ENCODE measurements at places on chromosomes 1 and 21. TPM values are rescaled to one million over a fixed set of nuclear protein-coding genes. Genes with fewer than 3 reads are reported as not detected.
A peak's percentile ranks its signal among the peaks of the same experiment; 100 is the strongest.

GRCh38 chr1:246265481-246265880, 241.6 kb downstream of the SMYD3 start:
- DNase-seq = no peak

- peak; percentile 95 for DNase-seq
Observed at GRCh38 chr1:119732465-119733168, 20.9 kb downstream of the PHGDH start.

DNA sequence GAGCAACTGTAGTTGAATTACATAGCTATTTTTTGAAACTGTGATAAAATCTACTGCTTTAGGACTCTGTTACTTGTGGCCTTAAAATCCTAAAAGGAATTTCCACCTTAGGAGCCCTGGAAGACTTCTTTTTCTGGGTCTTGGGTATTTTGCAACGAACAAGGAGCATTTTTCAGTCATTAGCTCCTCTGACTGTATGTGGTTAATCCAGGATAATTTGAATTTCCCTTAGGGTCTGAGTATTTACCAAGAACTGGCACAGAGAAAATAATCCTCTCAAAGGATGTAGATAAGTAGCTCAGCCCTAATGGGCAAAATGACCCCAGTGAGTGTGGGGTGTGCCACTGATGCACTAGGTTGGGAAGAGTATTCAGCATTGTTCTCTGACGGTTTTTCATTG, 170.4 kb downstream of the VAV3 start:
- DNase-seq = no peak

GRCh38 chr1:183806125-183806524, 1.2 kb downstream of the RGL1 start:
- no peak for DNase-seq

- no peak for DNase-seq
Observed at GRCh38 chr1:53270873-53271272, 32.6 kb upstream of the MAGOH start.

DNA sequence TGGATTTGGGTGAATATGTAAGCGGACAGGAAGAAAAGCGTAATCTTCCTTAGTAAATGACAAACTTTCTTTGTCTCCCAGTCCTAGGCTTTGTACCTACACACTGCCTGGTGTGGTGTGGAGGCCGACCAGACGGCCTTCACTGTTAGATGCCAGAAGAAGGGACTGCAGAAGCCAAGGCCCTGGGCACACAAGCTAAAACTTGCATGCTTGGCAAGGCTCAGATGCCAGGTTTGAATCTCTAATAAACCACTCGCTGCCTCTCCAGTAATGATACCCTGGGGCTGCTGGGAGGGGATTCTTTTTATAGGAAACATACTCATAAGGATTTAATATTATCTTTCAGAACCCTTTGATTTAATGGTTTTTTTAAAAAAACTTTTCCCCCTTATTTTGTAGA, 263.8 kb downstream of the PTPRC start:
- no peak for DNase-seq

GRCh38 chr1:34408011-34408410, 231.3 kb downstream of the C1orf94 start:
- no peak for DNase-seq

DNA sequence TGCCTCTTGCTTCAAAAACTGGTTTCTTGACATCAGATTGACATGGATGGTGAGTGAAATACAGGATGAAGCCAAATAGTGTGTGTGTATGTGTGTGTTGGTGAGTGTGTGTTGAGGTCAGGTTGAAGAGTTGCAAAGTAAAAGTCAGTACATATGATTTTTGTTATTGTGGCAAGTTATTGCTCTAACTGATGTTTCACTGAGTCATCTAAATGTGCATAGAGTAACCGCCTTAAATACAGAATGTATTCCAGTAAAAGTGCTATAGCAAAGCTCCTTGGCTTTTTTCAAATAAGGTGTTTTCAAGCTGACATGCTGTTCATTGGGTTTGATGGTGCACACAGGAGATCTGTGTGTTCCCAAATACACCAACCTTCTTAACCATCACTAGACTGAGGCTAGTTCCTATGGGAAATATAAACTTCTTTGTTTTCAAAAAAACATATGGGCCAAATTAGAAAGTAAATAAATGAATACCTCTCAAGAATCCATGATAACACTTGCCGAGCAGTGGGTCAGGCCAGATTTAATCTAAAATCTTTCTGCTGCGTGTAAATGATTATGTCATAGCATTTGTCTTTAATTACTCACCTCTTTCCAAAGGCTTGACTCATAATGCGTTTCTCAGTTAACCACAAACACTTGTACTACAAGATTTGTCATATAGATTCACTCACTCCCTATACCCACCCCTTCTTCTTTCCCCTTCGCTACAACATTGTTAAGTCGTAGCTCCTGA, 151.1 kb downstream of the LYPLAL1 start:
- no peak for DNase-seq

Gene AMPD1
- not detected for total RNA-seq

Gene TRNP1
- total RNA-seq = 29.5 TPM

Gene CHAF1B
- 16.0 TPM for total RNA-seq

Gene KIRREL1
- 22.2 TPM for total RNA-seq

All from SK-MEL-5 (cell line).